ENCODE measurements at places on chromosomes 11 and 22. TPM values are rescaled to one million over a fixed set of nuclear protein-coding genes. Genes with fewer than 3 reads are reported as not detected.

DNA sequence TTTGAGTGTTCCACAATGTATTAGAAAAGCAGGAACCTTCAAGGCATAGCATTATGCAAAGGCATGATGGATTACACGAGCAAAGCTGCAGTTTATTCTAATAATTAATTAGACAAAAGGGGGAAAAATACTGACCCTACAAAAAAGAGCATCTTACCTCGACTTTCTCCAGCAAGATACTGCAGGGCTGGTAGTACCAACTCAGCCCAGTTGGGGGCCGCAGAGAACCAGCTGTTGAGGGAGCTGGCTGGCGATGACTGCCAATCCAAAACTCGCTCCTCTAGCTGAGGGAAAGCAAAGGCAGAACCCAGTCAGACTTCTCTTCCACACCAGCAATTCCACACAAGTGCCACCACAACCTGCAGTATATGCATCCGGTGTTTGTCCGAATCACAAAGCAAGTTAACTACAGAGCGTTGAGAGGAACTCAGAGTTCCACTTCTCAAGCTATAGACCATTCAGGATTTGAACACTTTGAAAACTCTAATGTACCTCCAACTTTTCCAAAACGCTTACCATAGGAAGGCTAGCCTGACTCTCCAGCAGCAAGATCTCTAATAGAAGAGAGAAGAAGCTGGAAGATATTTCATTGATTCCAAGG lies 13.7 kb downstream of the NFRKB start:
- DNase-seq: peak; percentile 74

- DNase-seq: no peak
Observed at GRCh38 chr22:35071784-35072183, 5.8 kb downstream of the ISX start.

DNA sequence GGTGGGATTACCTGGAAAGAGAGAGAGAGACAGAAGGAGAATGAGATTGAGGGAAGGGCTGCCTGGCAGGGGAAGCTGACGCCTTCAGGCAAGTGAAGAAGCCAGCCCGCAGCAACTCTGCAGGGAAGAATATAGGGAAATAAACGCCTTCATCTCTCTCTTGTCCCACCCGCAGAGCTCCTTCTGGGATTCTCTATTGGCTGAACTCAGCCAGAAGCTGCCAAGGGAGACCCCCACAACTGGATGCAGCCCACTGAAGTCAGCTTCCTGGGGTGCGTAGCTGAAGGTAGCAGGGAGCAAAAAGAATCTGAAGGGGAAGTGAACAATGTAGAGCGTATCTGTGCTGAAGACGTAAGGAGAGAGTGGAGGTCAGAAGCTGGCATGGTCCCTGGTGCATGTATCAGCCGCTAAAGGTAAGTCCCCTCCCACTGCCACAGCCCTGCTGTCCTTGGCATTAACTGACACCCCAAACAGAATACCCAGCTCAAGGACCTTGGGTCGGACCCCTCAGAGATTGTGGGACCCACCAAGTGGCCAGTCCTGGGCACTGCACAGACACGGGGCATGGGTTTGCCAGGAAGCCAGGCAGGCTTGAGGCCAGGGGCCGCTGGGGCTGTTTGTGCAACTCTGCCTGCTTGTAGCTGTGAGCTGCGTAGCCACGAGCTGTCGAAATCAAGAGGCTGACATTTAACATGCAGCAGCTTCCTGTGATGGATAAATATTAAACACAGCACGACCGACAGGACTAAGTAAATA lies 469.9 kb downstream of the MN1 start:
- DNase-seq: peak; percentile 81

DNA sequence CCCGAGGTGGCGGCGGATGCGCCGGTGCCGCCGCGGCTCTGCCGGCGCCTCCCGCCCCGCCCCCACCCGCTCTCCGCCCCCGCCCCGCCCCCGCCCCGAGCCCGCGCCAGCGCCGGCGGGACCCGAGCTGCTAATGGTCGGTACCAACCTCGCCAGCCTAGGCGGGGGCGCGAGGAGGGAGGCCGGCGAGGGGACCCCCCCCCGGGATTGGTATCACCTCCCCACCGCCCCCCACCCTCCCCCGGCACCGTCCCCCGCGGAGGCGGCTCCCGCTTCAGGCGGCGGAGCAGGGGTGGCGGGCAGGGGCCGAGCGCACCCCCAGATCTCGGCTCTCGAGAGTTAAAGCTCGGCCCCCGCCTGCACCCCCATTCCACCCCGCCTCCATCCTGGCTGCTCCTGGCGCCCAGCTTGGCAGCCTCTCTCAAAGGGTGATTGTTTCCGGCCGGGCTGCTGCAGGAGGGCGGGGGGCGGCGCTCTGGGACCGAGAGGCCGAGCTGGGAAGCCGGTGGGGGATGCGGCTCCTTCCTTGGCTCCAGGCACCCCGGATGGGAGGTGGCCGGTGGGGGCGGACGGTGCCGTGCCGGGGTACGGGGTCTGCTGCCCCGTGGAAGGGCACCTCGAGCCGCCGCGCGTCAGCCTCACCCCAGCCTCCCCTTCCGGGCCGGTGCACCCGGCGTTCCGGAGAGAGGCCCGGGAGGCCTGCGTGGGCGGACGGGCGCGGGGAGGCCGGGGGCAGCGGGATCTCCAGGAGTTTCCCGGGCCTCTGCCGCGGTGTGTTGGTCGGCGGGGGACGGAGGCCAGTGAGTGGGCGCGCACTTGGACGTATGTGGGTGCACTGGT lies at the start of gene B3GAT1:
Gene B3GAT1, minus strand, starts transcription at position 40 of the 840 bp plus-strand sequence. CDS start 24,583 bp downstream, outside the sequence.
- DNase-seq: peak; percentile 89

DNA sequence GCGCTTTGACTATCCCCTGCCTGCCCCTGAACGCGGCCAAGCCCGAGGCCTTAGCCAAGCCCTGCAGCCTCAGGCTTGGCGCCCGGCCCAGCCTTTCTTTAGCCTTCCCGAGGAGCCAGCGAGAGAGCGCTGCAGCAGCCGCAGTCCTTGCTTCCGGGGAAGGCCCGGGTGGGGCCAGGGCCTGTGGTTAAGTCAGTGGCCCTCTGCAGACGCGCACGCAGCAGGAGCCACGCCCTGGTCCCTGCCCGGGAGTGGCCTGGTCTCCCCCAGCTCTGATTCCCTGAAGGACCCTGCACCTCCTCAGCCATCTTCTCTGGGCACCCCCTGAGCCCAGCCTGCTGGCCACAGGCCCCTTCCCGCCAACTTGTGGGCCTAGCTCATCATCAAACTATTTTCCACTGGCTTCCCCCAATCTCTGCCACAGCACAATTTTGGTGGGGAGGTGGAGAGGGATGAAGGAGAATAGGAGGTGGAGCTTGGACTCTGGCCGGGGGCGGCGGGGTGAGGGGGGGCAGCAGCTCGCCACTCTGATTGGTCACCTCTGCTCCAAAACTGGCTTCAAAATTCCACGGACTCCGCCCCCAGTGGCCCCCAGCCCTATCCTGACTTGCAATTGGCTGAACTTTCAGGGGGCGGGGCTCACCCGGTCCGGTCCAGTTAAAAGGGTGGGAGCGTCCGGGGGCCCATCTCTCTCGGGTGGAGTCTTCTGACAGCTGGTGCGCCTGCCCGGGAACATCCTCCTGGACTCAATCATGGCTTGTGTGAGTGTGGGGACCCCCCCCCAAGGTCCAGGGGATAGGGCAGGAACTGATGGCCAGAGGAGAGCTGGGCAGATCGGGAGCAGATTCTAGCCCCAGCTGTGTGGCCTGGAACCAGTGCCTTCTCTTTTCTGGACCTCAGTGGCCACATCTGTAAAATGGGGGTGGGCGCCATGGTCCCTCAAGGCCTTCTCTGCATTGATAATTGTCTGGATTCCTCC lies at the start of gene LGALS1:
Gene LGALS1, plus strand, starts transcription at position 686 of the 979 bp plus-strand sequence. Its CDS starts 67 bp downstream, at position 753.
- peak; percentile 84 for DNase-seq

- no peak for DNase-seq
Observed at GRCh38 chr11:80694385-80694784, 1253.6 kb upstream of the TENM4 start.

GRCh38 chr11:19551457-19551856 lies 161.2 kb upstream of the NAV2 start:
- DNase-seq: no peak

The MS4A4E gene
- not detected for polyA plus RNA-seq

The OR52A1 gene
- not detected for polyA plus RNA-seq

All from SK-N-SH (cell line).